ENCODE measurements at places on chromosomes 12 and 14.

- no peak for DNase-seq
These were observed 348.1 kb upstream of the RPL10L start for GRCh38 chr14:46999661-47000060.

GRCh38 chr14:88962356-88962755, 137.9 kb downstream of the TTC8 start:
- DNase-seq: no peak

GRCh38 chr12:104000807-104001434, 35.2 kb downstream of the TDG start:
- no peak for DNase-seq

DNA sequence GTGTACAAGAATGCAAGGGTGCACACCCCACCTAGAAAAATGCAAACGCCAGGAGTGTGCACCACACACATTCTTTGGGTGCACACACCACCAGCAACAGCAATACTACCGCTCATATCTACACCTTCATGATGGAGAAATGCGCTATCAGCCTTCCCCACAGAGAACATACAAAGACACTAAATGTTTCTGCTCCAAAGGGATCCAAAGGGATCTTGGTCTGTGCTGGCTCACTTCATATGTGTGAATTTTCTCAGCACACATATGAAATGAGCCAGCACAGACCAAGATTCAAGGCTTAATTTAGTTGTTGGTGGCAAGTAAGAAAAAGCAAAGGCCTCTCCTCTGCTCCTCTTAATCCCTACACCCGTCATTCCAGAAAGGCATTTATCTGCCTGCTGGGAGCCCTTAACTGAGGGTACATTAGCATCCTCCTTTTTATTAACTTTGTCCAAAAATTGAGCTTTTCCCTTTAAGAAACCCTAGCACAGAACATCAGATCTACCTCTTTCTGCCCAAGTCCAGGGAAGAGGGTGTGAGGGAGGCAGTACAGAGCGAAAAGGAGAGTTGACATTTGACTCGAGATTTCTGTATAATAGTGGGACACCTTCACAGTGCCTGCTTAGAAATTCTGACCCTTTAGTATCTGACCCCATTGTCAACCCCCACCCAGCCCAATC, 8.3 kb downstream of the BMP4 start:
- no peak for DNase-seq

GRCh38 chr12:124057691-124058090, 84.7 kb downstream of the ZNF664 start:
- DNase-seq: no peak

DNA sequence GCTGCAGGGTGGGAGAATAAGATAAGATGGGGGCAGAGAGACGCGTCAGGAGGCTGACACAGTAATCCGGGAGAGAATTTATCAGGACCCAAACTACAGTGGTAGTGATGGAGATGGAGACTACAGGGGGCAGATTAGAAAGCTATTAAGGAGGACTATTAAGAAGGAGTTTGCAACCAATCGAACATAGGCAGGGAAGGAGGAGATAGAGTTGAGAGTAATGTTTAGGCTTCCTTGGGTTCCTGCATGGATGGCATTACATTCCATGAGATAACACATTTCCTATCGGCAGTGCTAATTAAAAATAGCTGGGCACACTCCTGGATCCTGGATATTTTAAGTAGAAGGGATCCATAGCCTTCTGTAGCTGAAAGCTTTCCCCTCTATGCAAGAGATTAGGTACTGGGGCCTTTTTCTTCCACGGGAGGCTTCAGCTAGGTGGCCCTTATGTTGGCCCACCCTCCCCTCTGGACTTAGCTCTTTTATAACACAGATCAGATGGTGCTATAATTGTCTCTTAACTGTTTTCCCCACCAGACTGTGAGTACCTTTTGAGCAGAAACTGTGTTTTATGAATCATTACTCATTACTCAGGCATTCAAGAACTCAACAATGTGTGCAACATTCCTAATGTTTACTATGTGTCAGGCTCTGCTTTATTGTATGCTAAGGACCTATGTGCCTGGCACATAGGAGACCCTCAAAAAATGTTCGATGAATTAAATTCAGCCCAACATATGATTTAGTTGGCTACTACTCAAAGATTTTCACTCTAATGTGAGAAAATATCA, 113.0 kb downstream of the RMST start:
- DNase-seq: no peak

- DNase-seq: no peak
These were observed 14.1 kb upstream of the EVL start for GRCh38 chr14:100051103-100051502.

DNA sequence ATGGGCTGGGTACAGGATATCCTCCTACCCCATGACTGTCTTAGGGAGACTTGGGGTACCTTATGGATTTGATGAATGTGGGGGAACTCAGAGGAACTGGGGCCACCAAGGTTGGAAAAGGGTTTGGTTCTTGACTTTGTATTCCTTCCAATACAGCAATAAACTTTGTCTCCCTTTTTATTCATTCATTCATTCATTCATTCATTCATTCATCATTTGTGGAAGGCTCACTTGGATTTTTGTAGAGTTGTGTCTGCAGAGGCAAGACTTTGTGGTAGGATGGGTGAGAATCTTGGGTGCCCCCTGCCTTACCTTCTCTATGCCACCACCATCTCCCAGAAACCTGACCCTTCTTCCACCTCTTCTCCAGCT, 21.1 kb downstream of the SOAT2 start:
- no peak for DNase-seq

GRCh38 chr12:67681105-67681778, 32.7 kb downstream of the DYRK2 start:
- no peak for DNase-seq

DNA sequence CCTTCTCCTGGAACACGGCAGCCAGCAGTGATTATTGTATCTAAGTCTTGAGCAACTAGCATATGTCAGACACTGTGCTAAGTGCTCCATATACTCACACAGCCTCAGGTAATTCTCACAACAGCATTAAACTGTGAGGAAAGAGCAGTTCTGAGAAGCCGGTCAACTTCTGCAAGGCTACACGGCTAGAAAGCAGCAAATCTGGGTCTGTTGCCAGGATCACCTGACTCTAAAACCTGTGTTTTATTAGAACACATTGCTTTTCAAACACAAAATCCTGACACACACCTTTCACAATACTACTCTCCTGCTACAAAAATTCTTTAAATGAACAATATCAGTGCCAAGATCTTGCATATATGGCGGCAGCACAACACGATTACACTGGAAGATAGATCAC, 49.8 kb upstream of the CRACR2A start:
- no peak for DNase-seq

DNA sequence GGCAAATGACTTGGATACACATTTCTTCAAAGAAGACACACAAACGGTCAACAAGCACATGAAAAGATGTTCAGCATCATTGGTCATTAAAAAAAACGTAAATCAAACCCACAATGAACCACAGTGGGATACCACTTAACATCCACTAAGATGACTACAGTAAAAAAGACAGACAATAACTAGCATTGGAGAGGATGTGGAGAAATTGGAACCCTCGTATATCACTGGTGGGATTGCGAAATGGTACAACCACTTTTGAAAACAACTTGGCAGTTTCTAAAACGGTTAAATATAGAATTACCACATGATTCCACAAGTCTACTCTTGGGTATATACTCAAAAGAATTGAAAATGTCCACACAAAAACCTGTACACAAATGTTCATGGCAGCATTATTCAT, 25.2 kb upstream of the PPFIBP1 start:
- no peak for DNase-seq

DNA sequence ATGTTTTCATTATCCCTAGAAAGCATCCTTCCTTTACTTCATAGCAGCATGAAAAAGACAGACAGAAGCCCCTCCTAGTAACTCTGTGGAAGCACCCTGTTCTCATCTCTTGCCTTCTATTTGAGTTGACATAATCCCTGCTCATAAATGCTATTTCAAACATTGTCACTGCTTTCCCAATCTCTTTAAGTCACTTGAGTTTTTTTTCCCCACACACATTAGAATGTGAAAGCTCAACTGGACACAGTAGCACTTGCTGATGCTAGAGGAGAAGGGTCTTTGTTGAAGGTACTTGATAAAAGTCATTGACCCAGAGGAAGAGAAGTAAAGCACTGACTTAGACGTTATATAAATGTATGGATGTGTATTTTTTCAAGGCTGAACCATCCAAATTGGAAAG, 3.0 kb downstream of the E2F7 start:
- DNase-seq: no peak

DNA sequence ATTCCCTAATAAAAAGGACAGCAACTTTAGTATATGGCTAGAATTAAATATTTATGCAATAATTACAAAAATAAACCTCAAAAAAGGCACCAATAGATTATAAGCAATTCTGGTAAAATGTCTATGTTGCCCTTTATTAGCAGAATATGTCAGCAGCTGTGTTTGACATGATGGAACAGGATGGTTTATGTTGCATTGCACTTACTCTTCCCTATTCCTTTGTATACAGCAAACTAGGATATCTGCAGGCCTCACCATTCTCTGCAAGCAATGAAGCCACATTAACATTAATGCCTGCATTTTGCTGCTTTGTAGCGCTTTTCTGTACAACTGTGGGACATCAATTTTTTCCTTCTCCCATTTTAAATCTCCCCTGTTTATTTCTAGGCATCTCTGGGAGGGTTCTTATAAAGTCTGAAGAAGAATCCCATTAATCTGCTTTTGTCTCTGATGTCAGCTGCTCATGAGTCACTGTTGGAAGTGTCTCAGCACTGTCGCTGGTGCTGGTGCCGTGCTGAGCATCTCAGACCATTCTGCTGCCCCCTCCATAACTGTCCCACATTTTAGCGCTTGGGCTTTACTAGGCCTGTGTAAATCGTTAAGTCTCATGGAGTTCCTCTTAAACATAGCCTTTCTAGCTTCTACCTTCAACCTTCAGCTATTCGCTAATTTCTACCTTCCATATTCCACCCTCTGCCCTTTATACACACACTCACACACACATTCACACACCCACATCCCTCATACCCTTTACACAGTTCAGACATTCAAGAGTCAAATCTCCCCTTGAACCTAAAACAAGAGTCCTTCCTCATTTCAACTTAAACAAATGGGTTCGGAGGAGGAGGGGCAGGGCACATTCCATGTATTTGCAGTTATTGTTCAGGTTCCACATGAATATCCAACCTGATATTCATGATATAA, 64.4 kb upstream of the TRHDE start:
- DNase-seq: no peak

- DNase-seq: no peak
These were observed 8.0 kb downstream of the CLEC12B start for GRCh38 chr12:10018386-10018785.

- peak; percentile 74 for DNase-seq
These were observed 131.1 kb downstream of the PRKCH start for GRCh38 chr14:61452452-61452851.

DNA sequence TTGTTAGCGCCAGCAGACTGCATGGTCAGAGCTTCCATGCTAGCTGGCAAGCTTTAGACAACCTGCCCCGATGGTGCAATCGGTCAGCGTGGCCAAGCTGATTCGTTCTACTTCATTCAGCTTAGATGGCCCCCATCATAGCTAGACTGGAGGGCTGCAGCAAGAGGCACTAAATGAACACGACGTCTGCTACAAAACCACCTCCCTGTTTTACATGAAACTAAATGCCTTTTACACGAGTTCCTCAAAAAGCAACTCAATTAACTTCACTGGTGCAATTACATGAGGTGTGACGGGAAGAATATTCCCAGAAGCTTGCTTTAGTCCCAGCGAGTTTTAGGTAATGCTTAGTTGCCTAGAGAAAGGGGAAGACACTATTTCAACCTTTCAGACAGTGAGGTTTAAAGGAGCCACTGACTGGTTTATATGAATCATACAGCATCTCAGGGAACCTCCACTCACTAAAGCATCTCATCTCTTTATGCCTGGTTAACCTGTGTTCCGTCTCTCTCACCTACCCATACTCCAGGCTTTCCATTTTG, 8.4 kb downstream of the NIN start:
- no peak for DNase-seq

Measured in CD4-positive, alpha-beta memory T cell (primary cell).